OCI-M1 (cell line): ENCODE measurements at places on chromosomes 4 and X.

- DNase-seq = no peak
Measured at GRCh38 chrX:150941580-150941979, 41.6 kb upstream of the HMGB3 start.

- DNase-seq = no peak
Measured at GRCh38 chr4:42167709-42168108, 15.3 kb upstream of the BEND4 start.

DNA sequence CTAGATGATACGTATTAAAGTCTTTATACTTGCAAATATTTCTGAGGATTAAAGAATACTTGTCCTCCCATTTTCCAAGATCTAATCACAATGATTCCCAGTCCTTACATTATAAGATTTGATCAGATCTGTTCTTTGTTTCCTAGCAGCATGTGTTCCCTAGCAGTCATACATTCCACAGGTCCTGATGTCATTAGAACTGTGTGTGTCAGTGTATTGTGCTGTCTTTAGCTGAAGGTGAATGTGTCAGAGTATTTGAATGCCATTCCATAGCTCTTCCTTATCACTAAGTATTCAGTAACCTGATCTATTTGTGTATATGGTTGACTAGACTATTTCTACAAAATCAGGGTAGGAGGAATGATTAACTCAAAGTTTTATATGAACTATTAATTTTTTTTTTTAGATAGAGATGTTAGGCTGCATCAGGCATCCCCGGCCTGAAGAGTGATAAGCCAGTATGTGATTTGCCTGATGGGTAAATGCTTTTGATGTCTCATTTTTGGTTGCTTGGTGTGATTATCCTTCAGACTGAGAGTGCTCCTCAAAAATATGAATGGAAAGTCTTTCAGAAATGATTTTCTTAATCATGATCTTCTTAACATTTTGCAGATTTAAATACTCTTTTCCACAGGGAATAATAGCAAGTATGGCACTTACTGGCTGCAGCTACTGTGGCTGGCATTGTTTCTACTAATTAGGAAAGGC, 4.4 kb downstream of the ADGRL3 start:
- DNase-seq = peak; percentile 27

DNA sequence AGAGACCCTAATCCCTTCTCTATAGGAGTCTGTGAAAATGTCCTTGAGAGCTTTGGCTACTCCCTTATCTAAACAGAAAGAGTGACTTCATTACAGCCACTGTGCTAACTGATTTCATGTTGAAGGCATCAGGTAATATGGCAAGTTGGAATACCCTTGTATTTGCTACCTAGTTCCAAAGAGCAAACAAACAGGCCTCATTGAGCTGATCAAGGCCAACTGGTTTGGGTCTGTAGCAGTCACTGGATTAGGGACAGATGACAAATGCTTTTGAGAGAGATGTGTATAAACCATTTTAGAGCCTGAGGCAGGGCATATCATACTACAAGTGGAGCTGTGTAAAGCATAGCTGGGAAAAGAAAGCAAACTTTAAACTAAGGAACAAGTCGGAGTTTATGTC, 22.9 kb upstream of the PDLIM5 start:
- no peak for DNase-seq

DNA sequence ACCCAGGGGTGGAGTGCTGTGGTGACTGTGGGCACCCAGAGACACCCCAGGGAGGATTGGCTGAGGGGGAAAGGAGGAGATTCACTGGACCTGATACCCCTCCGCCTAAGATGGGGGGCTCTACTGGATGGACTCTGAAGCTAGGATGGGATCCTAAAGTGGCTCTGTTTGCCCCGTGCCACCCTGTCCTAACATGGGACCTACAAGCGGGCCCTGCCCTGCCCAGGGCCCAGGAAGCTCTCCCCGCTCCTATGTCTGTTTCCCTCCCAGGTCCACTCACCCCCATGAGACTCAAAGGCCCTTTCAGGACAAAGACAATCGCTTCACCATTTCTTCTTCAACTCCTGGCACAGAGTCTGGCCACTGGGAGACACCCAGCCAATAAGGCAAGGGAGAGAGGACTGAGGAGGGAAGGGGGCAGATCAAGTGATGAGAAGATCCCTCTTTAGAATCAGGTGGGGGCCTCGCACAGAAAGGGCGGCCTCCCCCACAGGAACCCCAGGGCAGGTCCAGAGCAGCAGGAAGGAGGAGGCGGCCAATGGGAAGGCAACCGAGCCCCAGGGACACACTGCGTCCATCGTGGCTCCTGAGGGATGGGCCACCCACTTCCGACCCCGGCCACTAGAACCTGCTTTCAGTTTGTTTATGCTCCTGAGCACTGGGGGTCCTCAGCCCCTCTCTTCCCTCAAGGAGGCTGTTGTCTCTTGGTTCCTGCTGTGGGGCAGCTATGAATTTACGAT, 155.4 kb downstream of the AFAP1 start:
- no peak for DNase-seq

DNA sequence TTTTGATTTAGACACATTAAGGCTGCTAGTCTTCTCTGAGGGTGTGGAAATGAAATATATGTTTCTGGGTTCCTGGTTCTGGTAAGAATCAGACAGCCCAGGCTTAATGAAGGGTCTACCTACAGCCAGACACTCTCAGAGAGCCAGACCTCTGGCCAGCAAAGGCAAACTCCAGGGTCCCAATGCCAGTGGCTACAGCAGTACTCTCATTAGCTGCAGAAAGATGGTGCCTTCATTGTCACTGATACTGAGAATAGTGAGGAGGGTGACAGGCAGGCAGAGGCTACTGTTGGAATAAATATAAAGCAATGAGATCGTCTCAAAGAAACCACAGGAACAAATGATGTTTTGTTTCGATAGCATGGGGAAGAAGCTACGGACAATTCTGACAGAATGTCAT, 437.6 kb downstream of the GPM6A start:
- no peak for DNase-seq

DNA sequence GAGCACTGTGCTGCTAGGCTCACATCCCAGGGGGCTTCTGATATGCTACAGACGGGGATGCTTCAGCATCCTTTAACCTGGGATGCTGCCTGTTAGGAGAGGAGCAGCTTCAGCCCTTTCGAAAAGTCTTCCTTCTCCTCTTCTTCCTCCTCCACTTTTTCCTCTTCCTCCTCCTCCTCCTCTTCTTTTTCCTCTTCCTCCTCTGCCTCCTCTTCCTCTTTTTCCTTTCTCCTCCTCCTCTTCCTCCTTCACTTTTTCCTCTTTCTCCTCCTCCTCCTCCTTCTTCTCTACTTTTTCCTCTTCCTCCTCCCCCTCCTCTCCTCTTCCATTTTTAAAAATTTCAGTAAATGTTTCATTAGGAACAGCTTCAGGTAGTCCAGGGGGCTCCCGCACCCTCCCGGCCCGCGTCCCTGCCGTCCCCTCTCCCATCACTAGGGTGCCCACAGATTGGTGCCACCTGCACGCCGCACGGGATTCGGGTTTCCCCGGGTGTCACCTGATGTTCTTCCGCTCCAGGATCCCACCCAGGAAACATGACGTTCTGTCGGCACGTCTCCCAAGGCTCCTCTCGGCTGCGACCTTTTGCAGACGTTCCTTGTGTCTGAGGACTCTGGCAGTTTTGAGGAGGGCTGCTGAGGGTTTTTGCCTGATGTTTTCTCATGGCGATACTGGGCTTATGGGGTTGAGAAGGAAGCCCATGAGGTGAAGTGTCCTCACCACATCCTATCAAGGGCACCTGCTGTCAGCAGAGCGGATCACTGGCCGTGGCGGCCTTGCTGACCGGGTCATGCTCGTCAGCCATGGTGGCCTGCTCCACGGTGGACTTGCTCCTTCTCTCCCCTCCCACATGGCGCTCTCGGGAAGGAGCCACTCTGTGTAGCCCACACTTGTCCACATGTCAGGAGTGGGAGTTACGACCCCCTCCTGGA, 83.4 kb upstream of the AFAP1 start:
- DNase-seq = no peak

DNA sequence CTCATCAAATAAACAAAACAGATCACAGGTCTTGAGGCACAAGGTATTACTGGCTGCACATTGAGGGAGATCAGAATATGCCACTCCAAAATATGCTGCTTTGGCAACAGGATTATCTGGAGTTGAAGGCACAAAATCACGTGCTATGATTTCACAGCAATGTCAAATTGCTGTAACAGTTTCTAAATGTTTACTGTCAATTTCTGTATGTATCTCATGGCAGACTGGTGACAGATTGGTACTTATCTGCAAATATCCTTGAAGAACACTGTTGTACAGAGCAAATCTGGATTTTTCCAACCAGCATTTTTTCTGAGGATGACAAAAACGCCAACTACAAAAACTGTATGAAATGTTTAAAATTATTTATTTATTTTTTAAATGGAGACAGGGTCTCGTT, 26.7 kb downstream of the GPR82 start:
- DNase-seq = no peak

- DNase-seq = peak; percentile 9
Measured at GRCh38 chrX:150696866-150697265, 3.7 kb downstream of the MTMR1 start.

DNA sequence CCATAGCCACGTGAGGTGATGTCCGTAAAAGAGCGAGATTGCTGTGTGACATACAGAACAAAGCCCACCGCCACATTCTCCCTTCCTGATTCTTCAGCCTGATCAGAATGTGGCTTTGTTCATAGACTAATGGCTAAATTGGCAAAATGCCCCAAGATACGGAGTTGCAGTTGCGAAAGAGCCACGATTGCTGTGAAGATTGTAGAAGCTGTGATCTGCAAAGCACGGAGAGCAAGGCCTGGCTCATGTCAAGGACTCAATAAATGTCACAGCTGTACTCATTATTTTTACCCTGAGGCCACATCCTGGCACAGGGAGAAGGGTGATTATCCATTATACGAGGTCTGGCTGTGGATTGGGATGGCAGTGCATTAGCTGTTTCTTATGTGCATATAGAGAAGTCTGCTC, 34.2 kb downstream of the ARSD start:
- DNase-seq = peak; percentile 77

DNA sequence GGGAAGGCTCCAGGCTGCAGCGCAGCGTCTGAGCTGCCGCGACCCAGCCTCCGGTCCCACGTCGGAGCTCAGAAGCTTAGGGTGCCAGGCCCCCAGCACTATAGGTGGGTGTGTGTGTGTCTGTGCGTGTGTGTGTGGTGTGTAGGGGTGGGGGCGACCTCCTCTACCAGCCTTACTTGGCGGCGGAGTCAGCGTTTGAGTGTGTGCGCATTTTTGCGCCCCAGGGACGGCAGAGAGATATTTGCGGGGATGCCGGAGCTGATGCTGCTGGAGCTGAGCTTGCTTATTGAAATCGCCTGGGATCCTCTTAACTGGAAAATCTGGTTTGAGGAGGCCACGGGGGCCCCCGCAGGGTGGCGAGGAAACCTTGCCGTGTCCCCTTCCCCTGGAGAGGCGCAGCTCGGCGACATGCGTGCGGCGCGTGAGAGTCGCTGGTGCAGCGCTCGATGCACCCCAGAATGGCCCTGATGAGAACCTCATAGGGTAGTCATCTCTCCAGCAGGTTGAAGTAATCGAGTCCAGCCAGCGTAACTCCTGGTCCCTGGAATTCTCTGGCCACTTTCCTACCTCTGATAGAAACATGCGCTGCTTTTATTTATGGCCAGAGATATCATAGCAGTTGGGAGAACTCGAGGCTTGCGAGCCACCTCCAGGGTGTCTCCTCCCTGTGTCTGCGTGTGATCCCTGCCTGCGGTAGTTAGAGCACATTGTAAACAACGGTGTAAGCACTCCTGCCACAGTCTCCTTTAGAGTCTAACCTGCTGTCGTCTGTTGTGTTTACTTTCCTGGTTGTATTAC, 2.7 kb downstream of the ADGRL3 start:
- DNase-seq = peak; percentile 79

GRCh38 chr4:16072168-16072567, 11.7 kb downstream of the PROM1 start:
- DNase-seq = peak; percentile 18

- DNase-seq = no peak
Measured at GRCh38 chr4:184628103-184628502, 21.1 kb downstream of the CASP3 start.

DNA sequence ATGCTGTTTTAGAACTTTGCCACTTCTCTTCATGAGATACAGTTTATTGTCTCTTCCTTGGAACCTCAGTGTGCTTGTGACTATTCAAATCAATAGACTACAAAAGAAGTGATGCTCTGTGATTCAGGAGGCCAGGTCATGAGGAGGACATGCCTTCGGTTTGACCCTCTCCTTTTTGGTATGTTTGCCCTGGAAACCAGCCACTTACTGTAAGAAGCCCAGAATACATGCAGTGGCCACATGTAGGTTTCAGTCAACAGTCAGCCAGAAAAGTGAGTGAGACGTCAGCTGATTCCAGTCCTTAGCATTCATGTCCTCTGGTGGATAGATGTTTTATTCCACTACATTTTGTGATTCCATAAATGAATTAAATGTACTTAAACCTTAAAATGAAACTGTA, 328.7 kb downstream of the PCDH18 start:
- DNase-seq = no peak
